ENCODE measurements at places on chromosomes 11 and 22.

GRCh38 chr11:128506356-128506755 is 81.0 kb downstream of the ETS1 start:
- peaks cover 26% of the 10 kb centered on the region for H3K4me1 ChIP-seq
- no peak overlapping the region for H3K4me3 ChIP-seq
- H3K36me3 ChIP-seq: no peaks in the 10 kb centered on the region
- peak overlapping the region; percentile 94 for H3K27ac ChIP-seq
- H3K27me3 ChIP-seq: no peaks in the 10 kb centered on the region
- no peak for DNase-seq

- no peak overlapping the region for H3K27ac ChIP-seq
- no peaks in the 10 kb centered on the region for H3K27me3 ChIP-seq
- no peak overlapping the region for H3K4me3 ChIP-seq
- no peaks in the 10 kb centered on the region for H3K4me1 ChIP-seq
These were observed 141.6 kb downstream of the ELP4 start for GRCh38 chr11:31651208-31651607.

- no peak for DNase-seq
- no peaks in the 10 kb centered on the region for H3K36me3 ChIP-seq
These were observed 29.0 kb upstream of the VWA5A start for GRCh38 chr11:124085997-124086846.

GRCh38 chr22:17638182-17638431 is 450 bp upstream of the BCL2L13 start:
- H3K36me3 ChIP-seq: no peaks in the 10 kb centered on the region
- peaks cover 5% of the 10 kb centered on the region for H3K4me1 ChIP-seq
- H3K27me3 ChIP-seq: no peaks in the 10 kb centered on the region
- H3K4me3 ChIP-seq: peak overlapping the region; percentile 91
- H3K27ac ChIP-seq: peak overlapping the region; percentile 100

GRCh38 chr11:82041764-82042163 is 691.9 kb downstream of the FAM181B start:
- no peaks in the 10 kb centered on the region for H3K27me3 ChIP-seq
- H3K4me3 ChIP-seq: no peak overlapping the region
- no peaks in the 10 kb centered on the region for H3K36me3 ChIP-seq
- no peak overlapping the region for H3K27ac ChIP-seq
- DNase-seq: no peak
- no peaks in the 10 kb centered on the region for H3K4me1 ChIP-seq

- peaks cover 2% of the 10 kb centered on the region for H3K4me1 ChIP-seq
- no peak overlapping the region for H3K27ac ChIP-seq
- no peaks in the 10 kb centered on the region for H3K36me3 ChIP-seq
- H3K27me3 ChIP-seq: no peaks in the 10 kb centered on the region
- H3K4me3 ChIP-seq: no peak overlapping the region
These were observed 30.8 kb downstream of the ARRB1 start for GRCh38 chr11:75320643-75321042.

- H3K4me1 ChIP-seq: no peaks in the 10 kb centered on the region
- no peak overlapping the region for H3K4me3 ChIP-seq
- H3K27me3 ChIP-seq: no peaks in the 10 kb centered on the region
- no peaks in the 10 kb centered on the region for H3K36me3 ChIP-seq
These were observed 42.9 kb downstream of the LINC01488 start for GRCh38 chr11:69524291-69524882.

DNA sequence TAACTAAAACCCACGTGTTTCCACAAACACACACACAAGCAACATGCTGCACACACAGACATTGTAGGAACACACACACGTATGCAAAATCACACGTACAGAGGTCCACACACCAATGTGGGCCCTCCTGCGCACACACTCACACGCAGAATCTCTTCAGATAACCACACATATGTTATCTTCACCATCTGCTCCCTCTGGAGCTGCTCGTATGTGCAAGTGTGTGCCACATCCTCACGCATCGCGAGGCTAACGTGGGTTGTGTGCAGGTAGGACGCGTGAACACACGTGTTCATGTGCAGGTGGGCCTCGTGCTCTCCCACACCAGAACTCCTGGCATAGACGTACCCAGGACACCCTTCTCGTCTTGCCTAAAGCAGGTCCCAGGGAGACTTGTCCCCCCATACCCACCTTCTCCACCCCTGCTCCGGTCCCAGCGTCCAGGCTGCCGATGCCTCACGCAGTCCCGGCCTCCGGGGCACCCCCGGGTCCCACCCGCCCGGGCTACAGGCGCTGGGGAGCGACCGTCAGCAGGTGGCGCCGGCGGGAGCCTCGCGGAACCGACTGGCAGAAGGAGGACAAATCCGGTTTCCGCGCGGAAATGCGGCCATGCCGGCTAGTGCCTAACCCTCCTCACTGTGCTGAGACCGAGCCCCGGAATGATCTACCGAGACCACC is 10.3 kb upstream of the IGSF9B start:
- H3K4me3 ChIP-seq: no peak overlapping the region
- H3K27me3 ChIP-seq: no peaks in the 10 kb centered on the region
- H3K27ac ChIP-seq: no peak overlapping the region
- H3K4me1 ChIP-seq: peaks cover 13% of the 10 kb centered on the region

- peaks cover 32% of the 10 kb centered on the region for H3K4me1 ChIP-seq
- DNase-seq: no peak
- peaks cover 28% of the 10 kb centered on the region for H3K27me3 ChIP-seq
- peak overlapping the region; percentile 53 for H3K4me3 ChIP-seq
- no peak overlapping the region for H3K27ac ChIP-seq
- no peaks in the 10 kb centered on the region for H3K36me3 ChIP-seq
These were observed 2.3 kb upstream of the RTN4RL2 start for GRCh38 chr11:57458060-57458409.

GRCh38 chr22:39932918-39933649 is 27.1 kb upstream of the TMA7B start:
- no peak overlapping the region for H3K4me3 ChIP-seq
- no peak overlapping the region for H3K27ac ChIP-seq
- no peaks in the 10 kb centered on the region for H3K27me3 ChIP-seq
- no peaks in the 10 kb centered on the region for H3K4me1 ChIP-seq
- DNase-seq: no peak
- no peaks in the 10 kb centered on the region for H3K36me3 ChIP-seq

DNA sequence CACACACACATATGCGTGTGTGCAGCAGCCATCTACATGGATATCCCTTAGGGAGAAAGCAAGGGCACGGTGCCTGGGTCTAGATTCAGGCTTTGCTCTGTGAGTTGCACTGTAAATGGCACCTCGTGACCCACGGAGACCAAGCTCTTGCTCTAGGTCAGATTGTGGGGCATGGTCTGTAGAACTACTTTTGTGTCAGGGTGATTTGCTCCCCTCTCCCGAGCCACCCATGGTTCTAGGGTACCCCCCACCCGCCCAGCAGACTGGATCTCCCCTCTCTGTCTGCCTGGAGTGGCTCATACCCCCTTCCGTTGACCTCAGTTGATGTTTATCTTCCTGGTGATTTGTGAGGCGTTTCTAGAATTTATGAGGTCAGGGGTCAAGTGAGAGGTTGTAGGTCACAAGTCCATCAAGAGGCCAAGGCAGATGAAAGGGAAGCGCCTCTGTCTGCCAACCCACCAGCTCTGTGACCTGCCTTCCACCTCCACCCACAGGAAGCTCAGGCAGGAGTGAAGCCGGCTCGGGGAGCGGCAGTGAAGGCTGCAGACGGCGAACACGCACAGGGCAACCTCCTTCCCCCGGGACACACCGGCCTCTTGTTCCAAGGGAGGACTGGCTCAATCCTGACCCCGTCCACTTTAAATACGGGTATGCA is 76.2 kb upstream of the TTLL12 start:
- no peaks in the 10 kb centered on the region for H3K4me1 ChIP-seq
- H3K27ac ChIP-seq: no peak overlapping the region
- peaks cover 5% of the 10 kb centered on the region for H3K27me3 ChIP-seq
- no peak overlapping the region for H3K4me3 ChIP-seq
- H3K36me3 ChIP-seq: no peaks in the 10 kb centered on the region
- DNase-seq: no peak

DNA sequence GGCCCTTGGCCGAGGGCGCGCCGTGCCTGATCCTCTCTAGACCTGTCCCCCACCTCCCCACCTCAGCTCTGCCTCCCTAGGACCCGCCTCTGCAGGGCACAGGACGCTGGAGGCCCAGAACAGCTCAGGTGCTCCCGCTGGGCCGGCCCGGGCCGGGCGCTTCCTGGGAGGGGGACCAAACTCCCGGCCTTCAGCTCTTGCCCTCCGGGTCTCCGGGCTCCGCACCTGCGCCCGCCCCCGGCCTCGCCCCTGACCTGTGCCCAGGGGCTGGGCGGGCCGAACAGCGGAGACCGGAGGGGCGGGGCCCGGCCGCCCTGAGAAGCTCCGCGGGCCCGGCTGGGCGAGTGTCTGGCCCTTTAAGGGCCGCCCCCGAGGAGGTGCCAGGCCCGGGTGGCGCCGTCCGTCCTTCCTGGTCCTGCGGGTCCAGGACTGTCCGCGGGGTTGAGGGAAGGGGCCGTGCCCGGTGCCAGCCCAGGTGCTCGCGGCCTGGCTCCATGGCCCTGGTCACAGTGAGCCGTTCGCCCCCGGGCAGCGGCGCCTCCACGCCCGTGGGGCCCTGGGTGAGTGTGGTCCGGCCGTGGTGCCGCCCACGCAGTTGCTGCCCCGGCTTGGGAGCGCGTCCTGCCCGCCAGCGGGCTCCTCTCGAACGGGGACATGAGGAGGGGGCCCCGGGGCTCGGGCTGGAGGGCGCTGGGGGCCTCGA is at the start of gene SSH3:
TSS of gene SSH3 (plus strand) at position 399 of the 703 bp plus-strand sequence. CDS start at position 495, 96 bp downstream.
- H3K4me3 ChIP-seq: peak within 1 kb of the TSS; percentile 97
- DNase-seq: no peak
- H3K36me3 ChIP-seq: peaks cover 42% of the 10 kb centered on the region
- no peaks in the 10 kb centered on the region for H3K27me3 ChIP-seq
- H3K27ac ChIP-seq: peak within 1 kb of the TSS; percentile 68

DNA sequence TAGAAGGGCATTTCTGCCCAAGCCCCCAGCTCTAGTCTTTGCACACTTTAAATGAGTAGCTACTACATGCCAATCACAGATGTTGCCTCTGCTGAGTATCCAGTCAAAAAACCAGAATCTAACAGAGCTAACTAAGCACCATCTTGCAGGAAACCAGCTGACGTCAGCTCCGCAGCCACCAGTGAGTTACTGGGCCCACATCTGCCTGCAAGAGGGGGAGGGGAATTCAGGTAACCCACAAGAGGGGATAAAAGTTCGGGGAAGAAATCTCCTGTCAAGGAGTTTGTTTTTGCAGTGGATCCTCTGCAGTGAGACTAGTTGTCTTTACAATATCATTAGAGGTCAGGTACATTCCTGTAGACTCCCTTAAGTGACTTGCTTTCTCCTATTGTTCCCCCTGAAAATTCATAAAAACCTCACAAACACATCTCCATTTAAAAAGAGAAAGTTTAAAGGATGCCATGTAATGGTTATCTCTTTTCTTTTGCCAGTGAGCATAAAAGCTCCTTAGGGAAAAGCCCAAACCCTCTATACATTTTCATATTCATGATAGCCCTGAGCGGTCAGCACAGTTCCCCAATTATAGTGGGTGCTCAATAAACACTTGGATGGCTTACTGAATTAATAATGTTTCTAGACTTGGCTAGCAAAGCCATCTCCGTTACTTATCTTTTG is 9.3 kb downstream of the CD44 start:
- no peak overlapping the region for H3K27ac ChIP-seq
- H3K27me3 ChIP-seq: no peaks in the 10 kb centered on the region
- no peak for DNase-seq
- H3K4me3 ChIP-seq: no peak overlapping the region

DNA sequence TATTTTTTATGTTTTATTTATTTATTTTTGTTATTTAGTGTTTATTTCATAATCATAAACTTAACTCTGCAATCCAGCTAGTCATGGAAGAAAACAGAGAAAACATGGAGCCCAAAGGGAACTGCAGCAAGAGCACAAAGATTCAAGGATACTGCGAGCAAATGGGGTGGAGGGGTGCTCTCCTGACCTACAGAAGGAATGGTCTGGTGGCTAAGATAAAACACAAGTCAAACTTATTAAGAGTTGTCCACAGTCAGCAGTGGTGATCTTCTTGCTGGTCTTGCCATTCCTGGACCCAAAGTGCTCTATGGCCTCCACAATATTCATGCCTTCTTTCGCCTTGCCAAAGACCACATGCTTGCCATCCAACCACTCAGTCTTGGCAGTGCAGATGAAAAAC is 36.7 kb downstream of the STIM1 start:
- H3K4me3 ChIP-seq: no peak overlapping the region
- no peaks in the 10 kb centered on the region for H3K27me3 ChIP-seq
- H3K36me3 ChIP-seq: no peaks in the 10 kb centered on the region
- H3K27ac ChIP-seq: no peak overlapping the region
- no peak for DNase-seq

- no peak overlapping the region for H3K27ac ChIP-seq
- H3K4me3 ChIP-seq: no peak overlapping the region
- H3K4me1 ChIP-seq: no peaks in the 10 kb centered on the region
- H3K27me3 ChIP-seq: no peaks in the 10 kb centered on the region
These were observed 14.8 kb downstream of the TMPRSS13 start for GRCh38 chr11:117914398-117914761.

GRCh38 chr11:120024586-120024985 is 113.3 kb downstream of the TRIM29 start:
- H3K4me3 ChIP-seq: no peak overlapping the region
- H3K27me3 ChIP-seq: no peaks in the 10 kb centered on the region
- H3K36me3 ChIP-seq: no peaks in the 10 kb centered on the region
- no peaks in the 10 kb centered on the region for H3K4me1 ChIP-seq
- H3K27ac ChIP-seq: no peak overlapping the region

GRCh38 chr11:12160680-12161079 is 50.3 kb downstream of the MICAL2 start:
- peaks cover 95% of the 10 kb centered on the region for H3K4me1 ChIP-seq
- H3K27me3 ChIP-seq: no peaks in the 10 kb centered on the region
- peaks cover 25% of the 10 kb centered on the region for H3K36me3 ChIP-seq
- DNase-seq: peak; percentile 88
- H3K27ac ChIP-seq: peak overlapping the region; percentile 98

DNA sequence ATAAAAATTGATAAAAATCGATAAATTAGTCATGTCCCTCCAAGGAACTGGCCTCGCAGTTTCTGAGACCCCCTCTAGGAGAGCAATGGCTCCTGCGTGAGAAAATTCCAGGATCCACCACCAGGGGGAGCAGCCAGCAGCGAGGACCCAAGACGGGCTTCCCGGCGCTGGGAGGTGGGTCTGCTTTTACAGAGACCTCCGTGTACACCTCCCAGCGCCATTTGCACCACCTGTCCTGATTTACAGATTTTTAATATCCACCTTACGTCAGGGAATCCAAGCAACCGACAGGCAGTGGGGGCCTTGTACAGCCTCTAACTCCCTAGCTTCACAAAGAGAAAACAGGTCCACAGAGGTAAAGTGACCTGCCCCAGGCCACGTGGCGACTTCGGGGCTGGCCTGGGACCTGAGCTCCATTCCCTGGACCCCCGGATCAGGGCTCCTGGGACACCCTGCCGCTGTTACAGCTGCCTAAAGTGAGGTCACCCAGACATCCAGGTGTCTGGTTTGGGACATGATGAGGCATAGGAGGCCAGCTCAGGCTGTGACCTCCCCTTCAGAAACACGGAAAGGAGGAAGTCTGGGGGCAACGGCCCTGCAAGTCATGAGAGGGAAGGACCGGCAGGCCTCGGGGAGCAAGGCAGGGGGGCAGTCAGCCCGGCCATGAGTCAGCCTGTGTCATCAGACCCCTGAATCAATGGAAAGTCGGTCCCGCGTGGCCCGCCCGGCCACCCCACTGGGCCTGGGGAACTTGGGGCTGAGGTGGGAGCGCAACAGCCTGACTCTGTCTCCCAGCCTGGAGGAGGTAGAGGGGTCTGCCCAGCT is 3.5 kb downstream of the OSM start:
- H3K36me3 ChIP-seq: no peaks in the 10 kb centered on the region
- H3K4me3 ChIP-seq: no peak overlapping the region
- H3K27me3 ChIP-seq: no peaks in the 10 kb centered on the region
